ENCODE measurements at places on chromosomes 2 and 18.

DNA sequence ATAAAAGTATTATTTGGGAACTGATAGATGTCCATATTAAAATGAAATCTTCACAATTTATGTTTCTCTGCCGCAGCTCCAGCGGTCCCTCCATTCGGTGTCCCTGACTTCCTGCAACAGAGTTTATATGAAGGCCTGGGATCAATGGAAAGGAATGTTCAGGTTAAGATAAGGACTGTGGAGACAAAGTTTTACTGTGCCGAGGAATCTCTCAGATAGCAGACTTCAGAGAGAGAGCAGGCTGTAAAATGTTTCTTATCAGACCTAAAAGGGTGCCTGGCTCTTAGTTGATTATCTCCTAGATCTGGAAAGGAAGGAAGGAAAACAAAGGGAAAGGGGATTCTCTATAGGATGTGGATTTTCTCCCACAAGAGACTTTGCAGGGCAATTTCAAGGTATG, 193.7 kb upstream of the PIEZO2 start:
- H3K4me3 ChIP-seq, result no peak overlapping the region
- no peaks in the 10 kb centered on the region for H3K27me3 ChIP-seq
- H3K4me1 ChIP-seq, result no peaks in the 10 kb centered on the region
- H3K27ac ChIP-seq, result no peak overlapping the region
- no peak for DNase-seq

GRCh38 chr18:56929886-56930285, 217.0 kb upstream of the BOD1L2 start:
- no peak overlapping the region for H3K4me3 ChIP-seq
- H3K27me3 ChIP-seq, result no peaks in the 10 kb centered on the region
- no peak for DNase-seq

DNA sequence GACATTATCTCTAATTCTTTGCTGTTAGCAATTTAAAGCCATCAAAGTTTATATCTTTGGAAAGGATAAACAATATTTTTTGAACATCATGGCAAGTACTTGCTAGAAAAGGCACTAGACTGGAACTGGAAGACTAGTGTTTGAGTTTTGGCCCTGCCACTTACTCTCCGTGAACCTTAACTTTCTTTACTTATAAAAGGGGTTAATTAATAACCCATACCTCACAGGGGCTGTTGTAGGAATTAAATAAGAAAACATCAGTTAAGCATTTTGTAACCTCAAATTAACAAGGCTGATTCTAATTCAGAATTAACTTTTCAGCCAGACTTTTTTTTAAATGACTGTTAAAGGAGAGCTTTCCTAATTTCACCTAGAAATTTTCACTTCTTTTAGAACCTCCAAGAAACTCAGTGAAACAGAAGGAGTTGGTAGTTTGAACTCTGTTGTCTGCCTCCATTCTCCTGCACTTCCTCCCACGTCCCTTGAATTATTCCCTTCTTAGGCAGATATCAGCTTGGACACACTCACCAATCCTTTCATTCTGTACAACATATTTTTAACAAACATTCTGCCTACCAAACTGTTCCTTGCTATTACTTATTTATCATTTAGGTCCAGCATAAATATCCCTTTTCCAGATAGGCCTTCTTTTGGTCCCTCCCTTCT, 79.5 kb downstream of the COX7A2L start:
- H3K27me3 ChIP-seq, result no peaks in the 10 kb centered on the region
- H3K4me3 ChIP-seq, result no peak overlapping the region
- H3K36me3 ChIP-seq, result peaks cover 6% of the 10 kb centered on the region
- peaks cover 6% of the 10 kb centered on the region for H3K4me1 ChIP-seq
- H3K27ac ChIP-seq, result no peak overlapping the region

DNA sequence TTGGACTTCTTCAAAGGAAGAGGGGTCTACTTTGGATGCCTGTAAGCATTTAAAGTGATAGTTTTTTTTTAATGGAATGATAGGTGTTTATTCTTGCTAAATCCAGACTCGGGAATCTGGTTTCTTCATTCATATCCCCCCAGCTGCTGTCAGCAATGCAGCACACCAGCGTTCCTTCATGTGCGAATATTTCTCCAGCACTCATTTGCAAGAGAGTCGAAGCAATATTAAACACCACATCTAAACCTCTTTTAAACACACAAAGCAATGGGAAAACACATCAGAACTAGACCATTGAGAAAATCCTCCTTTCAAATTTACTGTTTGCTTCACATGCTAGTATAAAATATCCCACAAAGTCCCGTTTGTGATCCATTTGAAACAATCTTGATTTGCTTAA, 563.7 kb downstream of the ARHGAP15 start:
- H3K36me3 ChIP-seq, result no peaks in the 10 kb centered on the region
- no peak for DNase-seq
- H3K4me3 ChIP-seq, result no peak overlapping the region
- H3K4me1 ChIP-seq, result no peaks in the 10 kb centered on the region

DNA sequence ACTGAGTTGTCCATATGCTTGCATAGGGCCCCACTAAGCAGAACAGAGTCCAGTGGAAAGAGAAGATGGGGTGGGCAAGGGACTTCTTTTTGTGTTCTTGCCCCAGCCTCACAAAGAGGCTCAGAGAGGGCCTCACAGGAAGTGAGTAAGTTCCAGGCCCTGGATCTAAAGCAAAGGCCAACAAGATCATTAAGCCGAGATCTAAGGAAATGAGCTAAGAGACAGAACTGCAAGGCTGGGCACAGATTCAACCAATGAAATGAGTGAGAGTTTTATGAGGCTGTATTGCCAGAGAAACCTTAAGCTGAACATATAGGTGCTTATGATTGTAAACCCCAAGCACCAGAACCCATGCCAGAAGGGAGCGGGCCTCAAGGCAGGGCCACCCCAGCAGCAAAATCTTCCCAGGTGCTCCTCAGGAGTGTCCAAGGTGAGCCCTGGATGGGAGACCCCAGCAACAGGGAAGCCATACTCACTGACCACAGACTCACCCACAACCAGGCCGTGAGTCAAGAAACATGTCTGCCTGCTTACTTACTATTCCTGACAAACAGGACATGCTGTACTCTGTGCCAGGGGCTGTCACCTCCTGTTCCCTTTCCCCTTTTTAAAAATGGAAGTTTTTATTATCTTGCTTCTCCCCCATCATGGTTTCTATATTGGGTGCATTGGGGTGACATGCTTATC, 40.2 kb downstream of the SLC14A1 start:
- no peak overlapping the region for H3K4me3 ChIP-seq
- DNase-seq, result no peak
- no peaks in the 10 kb centered on the region for H3K27me3 ChIP-seq
- no peaks in the 10 kb centered on the region for H3K36me3 ChIP-seq
- no peaks in the 10 kb centered on the region for H3K4me1 ChIP-seq

- no peaks in the 10 kb centered on the region for H3K4me1 ChIP-seq
- no peak overlapping the region for H3K4me3 ChIP-seq
- no peak for DNase-seq
- no peaks in the 10 kb centered on the region for H3K27me3 ChIP-seq
- H3K36me3 ChIP-seq, result no peaks in the 10 kb centered on the region
These were observed 472.7 kb upstream of the HS6ST1 start for GRCh38 chr2:128791120-128791984.

DNA sequence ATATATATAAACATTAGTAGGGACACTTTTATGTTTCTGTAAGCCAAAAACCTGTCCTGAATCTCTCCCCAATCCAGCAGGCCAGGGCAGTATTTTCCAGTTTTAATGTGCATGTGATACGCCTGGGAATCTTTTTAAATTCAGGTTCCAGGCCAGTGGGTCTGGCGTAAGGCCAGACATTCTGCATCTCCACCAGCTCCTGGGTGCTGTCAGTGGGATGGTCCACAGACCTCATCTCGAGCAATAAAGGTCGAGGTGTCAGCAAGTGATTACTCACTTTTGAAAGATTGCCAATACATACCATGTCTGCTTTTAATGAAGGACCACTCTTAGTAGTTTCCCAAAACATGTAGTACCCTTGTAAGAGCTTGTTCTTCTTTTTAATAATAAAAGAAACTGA, 189.9 kb upstream of the SH3BP4 start:
- no peak for DNase-seq
- H3K36me3 ChIP-seq, result no peaks in the 10 kb centered on the region

DNA sequence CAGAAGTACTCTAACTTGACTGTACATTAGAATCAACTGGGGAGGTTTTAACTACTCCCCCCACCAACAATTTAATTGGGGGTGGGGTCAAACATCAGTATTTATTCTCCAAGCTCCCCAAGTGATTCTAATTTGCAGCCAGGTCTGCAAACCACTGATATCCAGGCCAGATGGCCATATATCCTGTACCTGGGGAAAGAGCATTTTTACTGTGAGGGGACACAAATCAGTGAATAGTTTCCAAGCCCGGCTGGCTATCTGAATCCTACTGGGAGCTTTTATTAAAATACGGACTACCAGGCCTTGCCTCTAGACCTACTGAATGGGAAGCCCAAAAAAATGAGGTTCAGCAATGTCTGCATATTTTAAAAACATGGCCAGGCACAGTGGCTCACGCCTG, 88.5 kb downstream of the TCF4 start:
- H3K36me3 ChIP-seq, result no peaks in the 10 kb centered on the region
- no peak for DNase-seq
- H3K27ac ChIP-seq, result no peak overlapping the region
- H3K4me3 ChIP-seq, result no peak overlapping the region

DNA sequence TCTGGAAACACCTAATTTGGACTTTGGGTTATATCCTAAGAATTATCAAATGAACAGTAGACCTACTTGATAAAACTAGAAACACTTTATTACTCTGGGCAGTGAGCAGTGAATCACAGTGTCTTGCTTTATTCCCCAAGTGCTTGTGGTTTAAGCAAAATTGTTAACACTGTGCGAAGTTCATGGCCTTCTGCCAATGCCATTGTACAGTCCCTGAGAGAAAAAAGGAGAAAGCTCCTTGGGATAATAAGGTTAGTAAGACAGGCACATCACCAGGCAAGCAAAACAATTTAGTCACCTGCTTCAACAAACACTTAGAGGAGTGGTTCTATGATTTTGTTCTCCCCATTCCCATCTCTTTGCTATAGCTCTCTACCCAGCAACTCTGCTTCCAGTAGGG, 39.8 kb downstream of the ADCYAP1 start:
- H3K4me1 ChIP-seq, result no peaks in the 10 kb centered on the region
- H3K36me3 ChIP-seq, result no peaks in the 10 kb centered on the region
- H3K27ac ChIP-seq, result no peak overlapping the region
- no peak for DNase-seq
- H3K4me3 ChIP-seq, result no peak overlapping the region

All from right lobe of liver (tissue), 6 donors.